ENCODE measurements at places on chromosomes 5 and 9. TPM values are rescaled to one million over a fixed set of nuclear protein-coding genes. Genes with fewer than 3 reads are reported as not detected.

GRCh38 chr5:65475336-65475735 is 6.4 kb downstream of the ADAMTS6 start:
- no peaks in the 10 kb centered on the region for H3K36me3 ChIP-seq
- H3K4me1 ChIP-seq: no peaks in the 10 kb centered on the region
- no peak overlapping the region for H3K4me3 ChIP-seq

The CERT1 gene
- 45.4 TPM for total RNA-seq

- peaks cover 19% of the 10 kb centered on the region for H3K4me1 ChIP-seq
- H3K27ac ChIP-seq: no peak overlapping the region
- DNase-seq: no peak
Observed at GRCh38 chr9:17888066-17888465, 309.2 kb downstream of the SH3GL2 start.

The SPATA31A3 gene
- total RNA-seq: not detected

DNA sequence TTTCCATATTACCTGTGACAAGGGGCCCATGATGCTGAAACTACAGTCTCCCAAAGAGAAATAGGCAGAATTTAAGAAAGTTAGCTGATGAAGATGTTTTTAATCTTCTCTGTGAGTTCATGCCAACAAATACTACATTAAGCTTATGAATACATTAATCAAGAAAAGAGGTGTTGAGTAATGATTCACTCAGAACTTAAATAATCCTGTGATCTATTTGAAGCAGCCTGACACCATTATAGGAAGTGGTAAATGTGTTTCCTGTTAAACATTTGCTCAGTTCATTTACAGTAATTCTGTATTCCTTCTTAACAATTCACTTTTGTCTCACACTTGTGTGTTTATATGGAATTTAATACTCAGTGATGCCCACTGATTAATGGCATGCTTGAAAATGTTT is 75.0 kb upstream of the IZUMO3 start:
- DNase-seq: no peak
- no peak overlapping the region for H3K4me3 ChIP-seq
- H3K36me3 ChIP-seq: no peaks in the 10 kb centered on the region
- H3K27ac ChIP-seq: no peak overlapping the region
- H3K27me3 ChIP-seq: no peaks in the 10 kb centered on the region

Data from glutamatergic neuron (in vitro differentiated cells).